Spinal cord (tissue), 10 donors: ENCODE measurements at places on chromosomes 3 and 15.
A peak's percentile ranks its signal among the peaks of the same experiment; 100 is the strongest.

DNA sequence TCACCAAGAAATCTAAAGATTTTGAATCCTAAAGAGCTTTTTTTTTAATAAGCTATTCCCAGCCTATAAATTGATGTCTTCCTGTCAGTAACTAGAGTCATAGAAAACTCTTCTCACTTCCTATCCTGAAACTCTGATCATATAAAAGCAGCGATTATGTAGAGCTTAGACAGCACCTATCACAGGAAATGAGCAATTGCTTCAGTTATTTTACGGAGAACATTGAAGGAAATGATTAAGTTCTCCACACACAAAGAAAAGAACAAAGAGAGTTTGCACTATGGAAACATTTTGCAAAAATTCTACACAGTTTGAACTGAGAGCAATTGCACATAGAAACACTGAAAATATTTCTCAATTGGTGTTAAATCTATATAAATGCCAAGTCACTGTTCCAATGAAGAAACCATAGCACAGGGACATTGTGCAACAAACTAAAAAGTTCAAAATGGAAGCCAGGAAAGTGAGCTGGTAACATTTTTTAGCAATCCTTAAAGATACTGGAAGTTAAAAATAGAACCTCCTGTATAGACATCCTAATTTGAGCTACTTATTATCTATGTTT, 291.5 kb upstream of the ARHGEF26 start:
- no peak for DNase-seq

DNA sequence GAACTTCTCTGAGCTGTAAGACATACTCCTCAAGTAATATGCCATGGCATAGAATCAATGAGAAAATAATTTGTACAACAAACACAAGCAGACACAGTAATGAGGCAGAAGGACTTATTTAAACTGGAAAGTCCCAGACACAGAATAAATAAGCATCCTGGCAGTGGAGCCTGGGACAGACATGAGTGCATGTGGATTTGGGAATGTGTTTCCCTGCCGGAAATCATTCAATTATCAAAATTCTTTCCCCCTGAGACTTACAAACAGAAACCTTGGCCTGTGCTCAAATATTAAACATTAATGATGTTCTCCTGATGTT, 520.1 kb downstream of the ROBO1 start:
- DNase-seq, result no peak

DNA sequence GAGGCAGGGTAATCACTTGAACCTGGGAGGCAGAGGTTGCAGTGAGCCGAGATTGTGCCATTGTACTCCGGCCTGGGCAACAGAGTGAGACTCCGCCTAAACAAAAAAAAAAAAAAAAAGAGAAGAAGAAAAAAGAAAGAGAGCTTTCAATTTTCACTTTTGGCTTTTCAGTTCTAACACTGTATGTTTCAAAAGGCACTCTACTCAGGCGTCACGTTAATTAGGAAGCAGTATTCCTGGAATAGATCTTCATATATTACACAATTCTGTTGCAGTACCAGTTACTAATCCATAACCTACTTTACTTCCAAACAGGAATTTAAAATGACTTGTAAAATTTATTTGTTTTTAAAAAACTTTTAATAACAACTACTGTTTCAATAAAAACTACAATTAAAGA, 131.7 kb upstream of the PLXND1 start:
- DNase-seq, result no peak

DNA sequence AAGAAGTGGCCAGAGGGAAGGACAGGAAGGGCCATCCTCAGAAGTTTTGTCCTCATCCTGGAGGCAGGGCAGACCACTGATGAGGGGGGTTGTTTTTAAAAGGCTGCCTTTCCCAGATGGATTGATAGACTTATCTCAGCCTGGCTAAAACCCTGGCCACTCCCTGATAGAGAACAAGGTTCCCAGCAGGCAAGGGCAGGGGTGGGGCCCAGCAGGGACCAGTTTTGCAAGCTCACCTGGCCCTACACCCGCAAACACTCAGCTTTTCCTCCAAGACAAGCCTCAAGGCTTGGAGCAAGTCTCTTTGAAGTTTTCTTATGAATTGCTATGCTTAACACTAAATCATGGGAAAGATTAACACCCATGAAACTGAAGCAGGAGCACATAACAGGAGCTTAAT, 9.1 kb downstream of the LIPC start:
- DNase-seq, result no peak

DNA sequence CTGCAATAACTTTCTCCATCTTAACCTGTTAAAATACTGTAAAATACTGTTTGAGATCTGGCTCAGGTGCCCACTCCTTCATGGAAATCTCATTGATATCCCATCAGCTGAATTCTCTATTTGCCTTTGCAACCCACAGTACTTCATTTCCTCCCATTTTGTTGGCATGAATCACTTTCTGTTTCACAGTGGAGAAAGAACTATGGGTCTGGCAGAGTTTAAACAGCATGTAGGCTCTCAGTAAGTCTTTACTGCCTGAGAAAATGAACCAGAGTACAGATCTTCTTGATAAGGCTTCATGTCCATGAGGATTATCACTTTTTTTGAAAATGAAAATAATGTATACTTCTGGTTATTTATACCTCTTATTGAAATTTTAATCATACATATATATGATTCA, 245.9 kb downstream of the NAALADL2 start:
- DNase-seq, result no peak

DNA sequence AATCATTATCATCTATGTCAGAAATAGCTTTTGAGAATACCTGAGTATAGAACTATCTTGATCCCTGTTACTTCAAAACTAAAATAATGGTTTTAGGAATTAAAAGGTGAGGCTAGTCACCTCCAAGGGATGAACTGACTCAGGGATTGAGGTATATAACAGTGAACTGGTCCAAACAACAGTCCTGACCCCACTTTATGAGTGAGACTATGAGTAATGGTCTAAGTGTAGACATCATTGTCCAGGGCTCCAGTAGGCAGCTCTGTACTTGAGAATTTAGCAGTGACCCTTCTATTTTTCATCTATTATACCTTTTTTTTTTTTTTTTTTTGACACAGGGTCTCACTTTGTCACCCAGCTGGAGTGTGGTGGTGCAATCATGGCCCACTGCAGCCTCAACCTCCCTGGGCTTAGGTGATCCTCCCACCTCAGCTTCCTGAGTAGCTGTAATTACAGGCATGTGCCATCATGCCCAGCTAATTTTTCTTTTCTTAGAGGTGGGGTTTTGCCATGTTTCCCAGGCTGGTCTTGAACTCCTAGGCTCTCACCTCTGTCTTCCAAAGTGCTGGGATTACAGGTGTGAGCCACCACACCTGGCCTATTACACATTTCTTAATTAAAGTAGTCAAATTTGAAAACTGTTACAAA, 36.3 kb downstream of the MLH1 start:
- no peak for DNase-seq

- DNase-seq, result no peak
These were observed 373.1 kb downstream of the FOXP1 start for GRCh38 chr3:71210257-71211007.

DNA sequence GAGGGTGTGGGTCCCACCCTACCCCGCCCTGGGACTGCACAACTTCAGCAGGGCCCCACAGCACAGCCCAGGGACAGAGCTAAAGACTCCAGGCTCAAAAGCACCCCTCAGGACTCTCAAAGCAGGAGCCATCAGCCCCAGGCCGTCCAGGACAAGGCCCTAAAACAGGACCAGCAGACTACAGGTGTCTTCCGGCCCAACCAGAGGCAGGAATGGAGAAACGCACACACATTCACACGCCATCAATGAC, 26.1 kb downstream of the ATRIP start:
- DNase-seq, result no peak

DNA sequence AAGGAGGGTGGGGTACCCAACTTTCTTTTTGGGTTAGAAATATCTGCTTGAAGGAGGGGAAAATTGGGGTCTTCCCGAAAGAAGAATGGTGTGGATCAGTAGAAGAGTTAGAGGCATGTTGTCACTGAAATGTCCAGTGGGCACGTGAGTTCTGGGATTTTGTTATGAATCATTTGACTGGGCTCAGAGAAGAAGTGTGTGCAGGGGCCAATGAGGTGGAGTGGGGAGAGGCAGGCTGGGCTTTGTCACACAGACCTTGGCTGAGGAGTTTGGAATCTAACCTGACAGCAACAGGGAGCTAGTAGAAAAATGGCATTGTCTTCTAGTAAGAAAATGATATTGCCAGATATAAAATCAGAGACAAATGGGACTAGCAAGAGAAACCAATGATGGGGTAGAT, 436.8 kb downstream of the MFSD1 start:
- no peak for DNase-seq

DNA sequence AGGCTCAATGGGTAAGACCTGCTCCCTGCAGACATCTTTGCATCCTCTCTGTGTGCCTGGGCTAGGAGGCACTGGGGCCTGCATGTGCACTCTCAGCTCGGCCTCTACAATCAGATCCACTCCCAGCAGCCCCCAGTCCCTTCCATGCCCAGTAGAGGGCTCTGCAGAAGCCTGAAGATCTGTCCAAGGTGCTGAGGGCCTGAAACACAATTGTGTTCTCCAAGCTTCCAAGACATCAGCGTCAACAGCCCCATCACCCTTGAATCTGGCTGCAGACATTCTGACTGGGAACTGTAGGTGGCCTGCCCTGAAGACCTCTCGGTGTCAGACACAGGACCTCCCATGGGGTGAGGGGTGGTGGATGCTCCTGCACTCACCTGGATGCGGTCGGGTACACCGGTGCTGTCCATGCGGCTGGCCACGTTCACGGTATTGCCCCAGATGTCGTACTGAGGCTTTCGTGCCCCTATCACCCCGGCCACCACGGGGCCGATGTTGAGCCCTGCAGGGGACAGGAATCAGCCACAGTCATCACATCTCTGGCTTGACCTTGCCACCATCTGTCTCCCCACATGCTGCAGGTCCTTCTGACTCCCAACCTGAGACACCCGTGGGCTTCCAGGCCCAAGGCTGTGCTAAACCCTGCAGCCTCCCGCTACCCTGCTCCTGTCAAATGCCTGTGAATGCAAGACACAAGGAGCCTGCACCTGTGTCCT, 84.7 kb downstream of the SEC22A start:
- DNase-seq, result peak; percentile 59

DNA sequence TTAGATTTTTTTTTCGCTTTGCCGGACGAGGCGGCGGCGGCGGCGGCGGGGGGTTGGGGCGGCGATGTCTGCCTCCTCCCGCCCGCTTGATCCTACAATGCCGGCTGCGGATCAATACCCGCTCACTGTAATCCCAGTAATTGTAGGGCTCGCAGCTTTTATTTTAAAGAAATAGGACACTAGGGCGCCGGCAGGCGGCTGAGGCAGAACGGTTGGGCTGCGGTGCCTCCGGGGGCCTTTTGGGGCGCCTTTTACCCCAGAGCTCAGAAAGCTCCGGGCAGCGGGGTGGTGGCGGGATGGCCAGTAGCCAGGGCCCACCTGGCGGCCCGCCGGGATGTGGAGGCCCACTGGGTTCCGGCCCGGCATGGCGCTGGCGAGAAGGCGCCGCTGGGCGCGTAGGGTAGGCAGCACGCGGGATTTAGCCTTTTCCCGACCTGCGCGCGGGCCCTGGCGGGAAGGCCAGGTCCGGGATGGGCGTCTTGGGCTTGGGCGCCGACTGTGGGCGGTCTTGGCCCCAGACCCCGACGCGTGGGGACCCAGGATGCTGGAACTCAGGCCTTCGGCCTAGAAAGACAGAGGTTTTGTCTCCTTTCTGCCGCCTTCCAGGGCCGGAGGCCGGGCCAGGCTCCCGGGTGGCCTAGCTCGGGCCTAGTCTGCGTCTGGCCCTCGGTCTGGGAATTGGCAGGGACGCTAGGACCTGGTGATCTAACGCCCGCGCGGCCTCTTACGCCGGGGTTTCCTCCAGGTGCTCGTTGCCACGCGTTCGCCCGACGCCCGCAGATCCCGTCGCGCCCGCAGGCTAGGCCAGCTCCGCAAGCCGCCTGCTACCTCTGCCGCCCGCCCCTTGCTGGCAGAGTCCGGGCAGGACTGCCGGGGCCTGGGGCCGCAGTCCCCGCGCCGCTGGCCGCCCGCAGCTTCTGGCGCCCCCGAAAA, 15.5 kb upstream of the ONECUT1 start:
- no peak for DNase-seq

DNA sequence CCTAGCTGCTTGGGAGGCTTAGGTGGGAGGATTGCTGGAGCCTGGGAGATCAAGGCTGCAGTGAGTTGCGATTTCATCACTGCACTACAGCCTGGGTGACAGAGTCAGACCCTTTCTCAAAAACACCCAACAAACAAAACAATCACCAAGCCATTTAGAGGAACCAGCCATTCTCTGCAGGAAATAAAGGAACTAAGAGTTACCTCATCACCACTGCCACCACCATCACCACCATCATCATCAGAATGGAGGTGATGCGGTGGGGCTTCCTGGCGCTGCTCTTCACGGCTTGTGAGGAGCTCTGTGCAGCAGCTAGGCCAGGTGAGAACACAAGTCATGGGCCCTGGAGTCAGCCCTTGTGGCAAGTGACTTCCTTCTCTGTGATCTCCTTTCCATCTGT, 37.7 kb upstream of the KLHL25 start:
- no peak for DNase-seq

- no peak for DNase-seq
These were observed 176.9 kb downstream of the STAC start for GRCh38 chr3:36557021-36557707.

- no peak for DNase-seq
These were observed 65.7 kb upstream of the IL12A start for GRCh38 chr3:159922861-159923312.

- no peak for DNase-seq
These were observed 317.1 kb downstream of the EPHA6 start for GRCh38 chr3:97131476-97131875.

DNA sequence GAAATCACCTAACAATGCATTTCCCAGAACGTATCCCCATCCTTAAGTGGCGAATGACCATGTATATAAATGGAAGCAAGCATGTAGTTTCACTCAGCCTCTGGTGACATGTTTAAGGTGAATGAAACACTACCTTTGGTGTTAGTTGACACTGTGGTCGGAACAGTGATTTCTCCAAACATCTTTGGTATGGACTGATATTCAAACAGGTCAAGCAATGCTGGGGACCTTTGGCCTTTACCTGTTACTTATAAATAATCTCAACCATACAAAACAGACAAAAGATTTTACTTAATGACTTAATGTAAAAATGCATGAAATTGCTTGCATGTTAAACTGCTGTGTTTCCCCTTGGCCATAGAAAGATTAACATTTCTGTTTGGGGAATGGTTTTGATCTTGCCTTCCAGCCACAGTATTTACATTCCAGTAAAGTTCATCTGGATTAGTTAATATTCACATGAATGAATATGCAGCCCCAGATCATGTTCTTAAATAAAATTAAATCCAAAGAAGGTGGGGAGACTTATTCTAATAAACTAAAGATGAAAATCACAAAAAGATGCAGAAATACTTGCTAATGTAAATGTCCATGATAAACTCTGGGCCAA, 74.4 kb upstream of the HES1 start:
- DNase-seq, result no peak

- no peak for DNase-seq
These were observed 10.4 kb downstream of the SLC12A8 start for GRCh38 chr3:125202197-125202596.

- DNase-seq, result peak; percentile 77
These were observed 9.1 kb upstream of the HPS3 start for GRCh38 chr3:149120051-149120972.

DNA sequence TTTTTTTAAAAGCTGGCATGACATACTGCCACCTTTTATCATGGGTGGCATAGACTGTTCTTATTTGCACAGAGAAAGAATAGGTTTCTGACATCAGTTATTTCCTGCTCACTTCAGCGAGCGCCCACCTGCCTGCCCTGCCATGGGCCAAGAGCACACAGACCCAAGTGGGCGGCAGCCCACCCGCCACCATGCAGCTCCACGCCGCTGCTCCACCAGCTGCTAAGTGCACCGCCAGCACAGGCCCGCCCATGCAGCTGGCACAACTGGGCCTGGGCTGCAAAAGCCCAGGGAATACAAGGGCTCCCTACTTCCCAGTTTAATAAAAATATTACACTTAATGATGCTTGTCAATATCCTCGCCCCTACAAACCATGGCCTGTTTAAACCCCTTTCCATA, 15.4 kb downstream of the ZNF148 start:
- DNase-seq, result no peak
